ENCODE measurements at places on chromosomes 1 and 21. TPM values are rescaled to one million over a fixed set of nuclear protein-coding genes. Genes with fewer than 3 reads are reported as not detected.

Gene TNFAIP8L2
- total RNA-seq, result 17.5 TPM

- H3K27ac ChIP-seq, result no peak overlapping the region
- peaks cover 23% of the 10 kb centered on the region for H3K27me3 ChIP-seq
- no peak overlapping the region for H3K4me3 ChIP-seq
- no peak for DNase-seq
- H3K4me1 ChIP-seq, result no peaks in the 10 kb centered on the region
Observed at GRCh38 chr1:111882986-111883560, 106.4 kb downstream of the KCND3 start.

GRCh38 chr1:216528816-216529215 lies 105.6 kb upstream of the USH2A start:
- no peaks in the 10 kb centered on the region for H3K27me3 ChIP-seq
- H3K4me1 ChIP-seq, result no peaks in the 10 kb centered on the region
- no peak overlapping the region for H3K27ac ChIP-seq
- no peak overlapping the region for H3K4me3 ChIP-seq
- no peak for DNase-seq
- H3K36me3 ChIP-seq, result no peaks in the 10 kb centered on the region

DNA sequence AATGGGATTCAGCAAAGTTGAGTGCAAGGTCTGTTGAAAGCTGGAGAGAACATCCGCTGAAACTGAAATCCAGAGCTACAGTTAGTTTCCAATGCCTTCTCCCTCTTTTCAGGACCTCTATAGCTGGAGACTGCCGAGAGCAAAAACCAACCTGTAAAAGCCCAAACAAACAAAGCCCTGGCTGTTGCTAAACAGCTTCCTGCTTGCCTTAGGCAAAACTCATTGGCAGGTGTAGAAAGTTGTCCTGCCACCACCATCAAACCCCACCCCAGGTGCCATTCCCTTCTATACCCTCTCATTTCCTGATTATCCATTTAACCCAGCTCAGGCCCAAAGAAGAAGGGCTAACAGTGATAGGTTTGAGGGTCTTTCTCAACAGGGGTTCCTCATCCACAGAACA lies 24.7 kb downstream of the SCYL3 start:
- no peak for DNase-seq
- H3K36me3 ChIP-seq, result peaks cover 67% of the 10 kb centered on the region
- no peaks in the 10 kb centered on the region for H3K27me3 ChIP-seq
- peaks cover 3% of the 10 kb centered on the region for H3K4me1 ChIP-seq
- no peak overlapping the region for H3K4me3 ChIP-seq

- peak overlapping the region; percentile 3 for H3K27ac ChIP-seq
- peaks cover 29% of the 10 kb centered on the region for H3K36me3 ChIP-seq
- peak; percentile 60 for DNase-seq
Observed at GRCh38 chr21:31236528-31236927, 107.5 kb downstream of the TIAM1 start.

DNA sequence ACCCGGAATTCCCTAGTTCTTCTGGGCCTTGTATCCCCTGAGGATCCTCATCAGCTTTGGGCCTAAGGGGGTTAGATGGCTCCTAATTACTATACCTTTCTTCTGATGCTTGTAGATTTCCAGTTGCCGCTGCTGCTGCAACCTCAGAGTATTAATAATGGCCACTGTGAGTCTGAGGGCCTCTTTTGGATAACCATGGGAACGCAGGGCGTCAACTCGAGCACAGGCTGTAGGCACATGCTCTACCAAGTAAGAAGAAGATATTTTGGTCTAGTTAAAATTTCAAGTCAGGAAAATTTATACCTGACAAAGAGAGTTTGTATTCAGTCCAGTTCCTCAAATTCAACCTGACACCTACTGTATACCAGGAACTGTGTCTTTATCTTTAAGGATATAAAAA lies 28.2 kb downstream of the UROD start:
- H3K36me3 ChIP-seq, result no peaks in the 10 kb centered on the region
- no peaks in the 10 kb centered on the region for H3K27me3 ChIP-seq
- no peak overlapping the region for H3K4me3 ChIP-seq
- no peak for DNase-seq
- H3K27ac ChIP-seq, result no peak overlapping the region
